ENCODE measurements at places on chromosomes 7 and 10. TPM values are rescaled to one million over a fixed set of nuclear protein-coding genes. Genes with fewer than 3 reads are reported as not detected.

Gene GPR15LG
- not detected for total RNA-seq

Gene ACTL6B
- not detected for total RNA-seq

Gene WNT8B
- total RNA-seq, result not detected

- peak; percentile 80 for DNase-seq
These were observed 22.2 kb upstream of the EXOC4 start for GRCh38 chr7:133230591-133231194.
